Activated T-cell treated with anti-CD3 and anti-CD28 coated beads, Interleukin-2, amount 50 U/mL, for 1 hour (primary cell): ENCODE measurements at places on chromosomes 1 and 21.

GRCh38 chr1:169764919-169765318 is 29.8 kb downstream of the METTL18 start:
- DNase-seq: no peak

DNA sequence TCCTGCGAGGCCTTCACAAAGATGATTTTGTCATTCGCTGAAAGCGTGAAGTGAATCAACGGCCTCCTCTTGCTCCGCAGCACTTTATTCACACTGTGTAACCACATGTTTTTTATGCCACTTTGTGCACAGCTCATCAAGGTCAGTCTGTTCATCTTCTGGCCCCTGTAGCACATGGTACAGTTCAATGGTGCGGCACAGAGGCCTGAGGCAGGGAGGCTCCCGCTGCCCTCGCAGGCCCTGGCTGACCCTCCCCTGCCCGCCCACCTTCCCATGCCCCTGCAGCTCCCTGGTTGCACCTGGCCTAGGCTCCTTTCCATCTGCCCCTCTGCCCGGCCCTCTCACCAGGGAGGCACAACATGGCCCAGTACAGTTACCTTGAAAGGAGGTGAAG is 87.5 kb downstream of the CD247 start:
- no peak for DNase-seq

GRCh38 chr1:223669003-223669795 is 3.7 kb upstream of the CAPN8 start:
- no peak for DNase-seq

DNA sequence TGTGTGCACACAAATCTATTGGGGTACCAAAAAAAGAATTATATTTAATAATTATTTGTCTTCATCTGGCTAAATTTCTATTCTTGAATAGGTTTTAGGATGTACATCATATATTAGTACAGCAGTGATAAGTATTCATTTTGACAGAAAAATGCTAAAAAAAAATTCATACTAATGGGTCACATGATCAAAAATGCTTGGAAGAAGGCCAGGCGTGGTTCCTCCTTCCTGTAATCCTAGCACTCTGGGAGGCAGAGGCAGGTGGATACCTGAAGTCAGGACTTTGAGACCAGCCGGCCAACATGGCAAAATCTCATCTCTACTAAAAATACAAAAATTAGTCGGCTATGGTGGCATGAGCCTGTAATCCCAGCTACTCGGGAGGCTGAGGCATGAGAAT is 26.9 kb upstream of the PTGFRN start:
- no peak for DNase-seq

- no peak for DNase-seq
Measured at GRCh38 chr21:24628046-24628445, 979.2 kb downstream of the MRPL39 start.

DNA sequence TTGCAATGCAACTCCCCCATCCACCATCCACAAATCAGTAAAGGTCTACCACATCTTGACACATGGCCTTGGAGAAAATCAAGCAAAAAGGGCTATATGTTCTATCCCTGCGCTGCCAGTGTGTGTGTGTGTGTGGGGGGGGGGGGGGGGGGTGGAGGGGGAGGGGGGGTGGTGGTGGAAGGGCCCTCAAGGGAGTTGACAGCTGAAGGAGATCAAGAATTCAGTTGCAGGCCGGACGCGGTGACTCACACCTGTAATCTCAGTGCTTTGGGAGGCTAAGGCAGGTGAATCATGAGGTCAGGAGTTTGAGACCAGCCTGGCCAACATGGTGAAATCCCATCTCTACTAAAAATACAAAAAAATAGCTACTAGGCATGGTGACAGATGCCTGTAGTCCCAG is 37.6 kb upstream of the CLIC4 start:
- DNase-seq: no peak

DNA sequence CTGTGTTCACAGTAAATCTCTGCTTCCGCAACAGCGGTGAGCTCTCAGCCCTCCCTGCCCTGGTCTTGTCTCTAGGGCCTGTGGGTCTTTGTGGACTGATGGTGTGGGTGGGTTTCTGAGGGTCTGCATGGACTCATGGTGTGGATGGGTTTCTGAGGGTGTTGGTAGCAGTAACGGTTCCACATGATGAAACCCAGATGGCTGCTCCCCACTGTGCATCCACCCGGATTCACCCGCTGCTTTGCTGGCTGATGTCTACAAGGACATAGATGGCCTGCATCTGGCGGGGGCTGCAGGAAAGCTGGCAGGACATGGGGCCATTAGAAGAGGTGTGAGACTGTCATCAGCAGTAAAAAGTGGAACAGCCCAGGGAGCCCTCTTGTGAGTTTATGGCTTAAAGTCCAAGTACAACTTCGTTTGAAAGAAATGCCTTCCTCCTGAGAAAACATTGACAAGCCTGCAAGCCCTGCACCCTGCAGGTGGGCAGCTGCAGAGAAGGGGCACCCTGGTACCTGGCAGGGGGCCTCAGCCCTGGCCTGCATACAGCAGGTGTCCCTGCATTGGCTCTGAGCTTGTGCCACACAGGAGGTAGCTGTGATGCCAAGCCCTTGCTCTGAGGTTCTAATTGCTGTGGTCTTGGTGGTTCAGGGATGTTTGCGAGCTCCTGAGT is 156.9 kb upstream of the COL6A1 start:
- no peak for DNase-seq
